ENCODE measurements at places on chromosomes 7 and 10.

DNA sequence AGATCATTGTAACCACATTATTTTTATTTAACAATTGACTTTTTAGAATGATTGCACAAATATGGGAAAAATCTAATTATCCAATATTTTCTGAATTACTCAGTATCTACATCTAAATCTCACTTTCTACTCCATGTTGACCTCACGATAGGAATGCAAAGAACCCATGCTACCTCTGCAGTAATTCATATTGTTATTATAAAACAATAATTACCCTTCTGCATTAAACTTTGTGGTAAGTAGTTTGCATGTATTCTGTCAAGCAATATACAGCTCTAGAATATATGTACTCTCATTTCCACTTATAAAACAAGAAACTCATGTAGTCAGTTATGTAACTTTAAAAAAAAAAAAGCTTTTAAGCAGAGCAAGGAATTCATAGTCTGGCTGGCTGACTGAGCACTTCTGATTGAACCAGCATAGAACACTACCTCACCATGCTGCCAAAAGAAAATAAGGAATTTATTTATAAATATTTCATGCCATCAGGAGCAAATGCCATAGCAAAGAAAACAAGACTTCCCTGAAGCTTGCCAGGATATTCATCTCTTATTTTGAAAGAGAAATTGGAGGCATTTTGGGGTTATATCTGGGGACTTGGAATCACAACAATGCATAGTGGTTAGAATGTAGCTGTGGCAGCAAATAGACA lies 895.7 kb downstream of the XPNPEP1 start:
- DNase-seq, result peak; percentile 52

GRCh38 chr10:44051584-44052385 lies 333.1 kb downstream of the CXCL12 start:
- peak; percentile 27 for DNase-seq

DNA sequence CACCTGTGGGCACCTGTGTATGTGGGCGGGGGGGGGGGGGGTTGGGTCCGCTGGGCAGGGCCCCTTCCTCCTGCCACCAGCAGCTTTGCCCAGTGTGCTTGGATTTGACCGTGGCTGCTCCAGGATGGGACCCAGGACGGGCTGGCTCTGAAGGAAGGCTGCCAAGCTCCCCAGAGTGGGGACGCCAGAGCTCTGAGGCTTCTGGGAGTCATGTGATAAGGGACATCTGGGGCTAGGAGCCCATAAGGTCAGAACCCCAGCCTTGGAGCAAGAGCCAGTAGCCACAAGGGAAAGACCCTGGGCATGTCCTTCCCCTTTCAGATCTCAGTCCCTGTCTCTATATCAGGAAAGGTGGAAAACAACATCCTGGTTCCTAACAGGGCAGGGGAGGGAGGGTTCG lies 21.8 kb upstream of the AMZ1 start:
- DNase-seq, result no peak

- DNase-seq, result no peak
Observed at GRCh38 chr7:44508328-44509030, 18.0 kb upstream of the NUDCD3 start.

- peak; percentile 78 for DNase-seq
Observed at GRCh38 chr10:49080071-49080470, 35.3 kb downstream of the VSTM4 start.

DNA sequence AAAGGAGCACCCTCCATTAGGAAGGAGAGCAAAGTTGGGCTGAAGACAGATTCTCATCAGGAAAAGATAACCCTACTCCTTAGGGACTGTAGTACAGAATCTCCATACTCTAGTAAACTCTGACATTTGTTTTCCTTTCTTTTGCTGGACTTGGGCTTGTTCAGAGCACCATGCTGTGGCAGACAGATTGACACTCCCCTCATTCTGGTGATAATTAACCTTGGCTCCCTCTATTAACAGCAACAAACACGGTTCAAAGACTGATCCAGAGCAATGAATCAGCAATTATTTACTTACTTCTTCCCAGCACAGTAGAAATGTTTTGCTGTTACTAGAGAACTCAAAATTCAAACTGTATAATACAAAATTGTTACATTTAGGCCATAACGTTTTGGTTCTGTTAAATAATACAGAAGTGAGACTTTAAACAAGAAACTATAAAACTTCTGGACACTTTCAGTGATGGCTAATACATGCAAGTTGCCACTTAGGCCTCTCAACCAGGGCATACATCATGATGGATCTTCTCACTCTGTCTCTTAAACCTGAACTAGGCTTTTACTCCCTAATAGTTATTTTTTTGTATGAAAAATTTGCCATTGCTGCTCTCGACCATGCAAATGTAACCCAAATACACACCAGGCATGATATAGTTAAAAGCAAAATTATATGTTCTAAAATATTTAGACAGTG lies 639.0 kb downstream of the IPMK start:
- no peak for DNase-seq

DNA sequence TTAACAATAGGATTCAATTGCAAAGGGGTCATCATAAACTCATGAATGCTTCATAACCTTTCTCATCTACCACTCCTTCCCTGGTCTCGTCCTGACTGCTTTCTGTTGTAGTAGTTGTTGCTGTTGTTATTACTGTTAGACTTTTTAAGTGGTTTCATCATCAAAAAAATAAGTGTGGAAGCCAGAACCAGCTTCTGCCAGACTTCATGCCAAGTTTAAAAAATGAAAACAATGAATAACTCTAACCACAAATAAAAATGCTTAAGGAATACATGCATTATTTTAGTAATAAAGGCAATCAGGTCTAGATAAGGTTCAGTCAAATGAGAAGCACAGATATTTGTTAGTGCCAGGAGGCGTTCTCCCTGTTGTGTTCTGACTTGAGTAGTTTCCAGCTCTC lies 85.4 kb downstream of the PCLO start:
- DNase-seq, result peak; percentile 13

GRCh38 chr7:148983200-148984146 lies 44.8 kb downstream of the PDIA4 start:
- DNase-seq, result peak; percentile 95

DNA sequence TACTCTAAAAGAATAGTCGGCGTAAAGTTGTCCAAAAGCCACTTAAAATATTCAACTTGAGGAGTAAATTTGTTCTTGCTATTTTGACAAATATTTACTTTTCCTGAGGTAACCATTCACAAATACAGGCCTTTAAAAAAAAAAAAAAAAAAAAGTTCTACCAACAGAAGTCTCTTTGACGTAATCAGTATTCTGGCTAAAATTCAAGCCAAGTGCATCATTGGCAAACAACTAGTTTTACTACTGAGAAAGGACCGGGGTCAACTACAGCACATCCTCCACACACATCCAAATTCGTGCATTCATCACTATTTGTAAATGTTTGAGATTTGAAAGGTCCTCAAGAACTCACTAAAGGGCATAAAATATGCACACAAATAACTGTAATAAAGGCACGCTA lies 2.0 kb downstream of the OAT start:
- no peak for DNase-seq

DNA sequence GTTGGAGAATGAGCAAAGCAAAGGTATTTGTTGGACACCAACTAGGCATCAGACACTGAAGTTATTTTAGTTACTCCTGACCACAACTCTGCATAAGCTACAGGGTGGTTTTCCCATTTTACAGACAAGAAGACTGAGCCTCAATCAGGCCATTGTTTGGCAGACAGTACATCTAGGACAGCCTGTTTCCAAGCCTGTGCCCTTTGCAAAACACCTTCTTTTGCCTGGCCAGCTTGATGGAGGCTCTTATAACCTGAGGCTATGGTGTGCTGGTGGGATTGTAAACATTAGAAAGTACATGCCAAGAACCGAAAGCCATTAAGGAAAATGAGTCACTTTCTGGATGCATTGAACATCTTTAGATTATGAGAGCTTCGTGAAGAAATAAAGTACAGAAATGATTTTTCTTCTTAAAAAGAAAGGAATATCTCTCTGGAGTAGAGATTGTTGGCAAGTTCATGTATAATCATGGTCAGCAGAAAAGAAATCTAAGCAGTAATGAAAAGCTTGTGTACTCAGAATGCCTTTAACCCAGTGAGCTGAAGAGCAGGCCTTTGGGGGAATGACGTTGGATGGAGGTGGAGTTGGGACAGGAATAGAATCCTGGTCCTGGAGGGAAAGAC lies 140.6 kb downstream of the KIAA1217 start:
- peak; percentile 37 for DNase-seq

DNA sequence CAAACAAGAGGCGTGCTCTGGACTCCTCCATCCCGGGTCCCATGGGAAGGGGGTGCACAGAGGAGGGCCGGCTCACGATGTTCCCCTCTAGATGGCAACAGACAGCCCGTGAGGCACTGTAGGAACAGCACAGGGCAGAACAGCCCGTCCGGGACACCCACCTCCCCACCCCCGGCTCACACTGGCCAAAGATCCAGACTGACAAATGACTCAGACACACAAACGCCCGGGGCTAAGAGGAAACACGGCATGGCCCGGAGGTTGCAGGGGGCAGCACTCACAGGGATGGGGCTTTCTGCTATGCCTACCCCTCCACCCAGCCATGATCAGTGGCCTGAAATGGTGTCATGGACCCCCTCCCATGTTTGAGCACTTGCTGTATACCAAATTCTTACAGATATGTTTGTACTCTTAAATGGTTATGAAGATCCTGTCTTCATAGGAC lies 4.9 kb upstream of the ELN start:
- peak; percentile 94 for DNase-seq

- DNase-seq, result no peak
Observed at GRCh38 chr7:68511281-68511680, 1087.0 kb upstream of the AUTS2 start.

DNA sequence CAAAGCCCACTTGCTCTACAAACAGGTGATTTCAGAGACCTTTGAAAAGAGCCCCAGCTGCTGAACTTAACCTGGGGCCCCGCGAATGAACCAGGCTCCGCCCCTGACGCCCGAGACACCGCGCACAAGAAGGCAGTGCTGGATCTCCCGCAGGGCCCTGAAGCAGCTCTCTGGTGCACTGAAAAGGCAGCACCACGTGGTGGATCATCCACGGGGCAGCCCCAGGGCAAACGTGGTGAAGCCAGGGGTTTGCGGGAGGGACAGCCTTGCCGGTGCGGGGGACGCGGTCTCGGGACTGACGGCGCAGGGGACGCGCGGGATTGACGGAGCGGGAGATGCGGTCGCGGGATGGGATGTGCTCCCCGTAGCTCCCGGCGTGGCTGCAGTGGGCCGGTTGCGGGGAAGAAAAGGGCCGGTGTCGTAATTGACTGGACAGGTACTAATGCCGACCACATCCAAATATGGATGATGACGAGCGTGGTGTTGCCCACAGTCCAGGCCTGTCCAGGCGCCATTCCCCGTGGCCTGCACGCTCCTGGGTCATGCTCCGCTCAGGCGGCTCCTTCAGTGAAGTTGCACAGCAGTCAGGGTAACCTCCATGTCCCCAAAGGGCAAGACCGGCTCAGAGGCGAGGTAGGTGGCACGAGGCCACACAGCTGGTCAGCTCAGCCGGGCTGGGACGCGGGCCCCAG lies 421.1 kb downstream of the DNAJB6 start:
- DNase-seq, result no peak

DNA sequence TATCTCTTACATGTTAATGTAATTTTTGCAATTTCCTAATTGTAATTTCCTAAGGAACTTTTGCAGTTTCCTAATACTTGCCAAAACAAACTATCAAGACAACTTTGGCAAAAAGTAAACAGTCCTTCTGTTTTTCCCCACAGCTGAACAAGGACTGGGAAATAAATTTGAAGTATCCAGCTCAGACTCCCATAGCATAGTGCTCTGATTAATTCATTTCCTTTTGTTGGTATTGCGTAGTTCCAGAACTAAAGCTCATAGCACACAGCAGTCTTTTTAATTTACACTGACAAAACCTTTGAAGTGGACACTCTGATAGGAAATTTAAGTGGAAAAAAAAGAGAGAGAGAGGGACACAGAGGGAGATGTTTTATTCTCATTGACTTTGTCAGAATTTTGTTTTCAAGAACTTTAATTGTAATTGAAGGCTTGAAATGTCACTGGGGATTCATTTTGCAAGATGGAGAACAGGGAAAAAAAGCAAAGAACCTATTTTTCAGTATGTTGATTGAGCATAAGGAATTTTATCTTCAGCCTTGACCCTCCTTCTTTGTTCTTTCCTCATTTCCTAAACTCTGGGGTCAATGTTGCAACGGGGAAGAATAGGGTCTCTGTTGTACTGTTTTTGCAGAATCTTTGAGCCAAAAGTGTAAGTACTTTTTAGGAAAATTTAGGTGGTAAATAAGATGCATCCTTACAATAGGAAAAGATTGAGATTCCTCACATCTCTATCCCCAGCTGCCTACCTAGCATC lies 232.2 kb upstream of the NPSR1 start:
- DNase-seq, result no peak

- DNase-seq, result no peak
Observed at GRCh38 chr7:92809397-92809759, 27.0 kb downstream of the CDK6 start.

GRCh38 chr10:89518876-89519842 lies 16.2 kb downstream of the SLC16A12 start:
- peak; percentile 96 for DNase-seq

DNA sequence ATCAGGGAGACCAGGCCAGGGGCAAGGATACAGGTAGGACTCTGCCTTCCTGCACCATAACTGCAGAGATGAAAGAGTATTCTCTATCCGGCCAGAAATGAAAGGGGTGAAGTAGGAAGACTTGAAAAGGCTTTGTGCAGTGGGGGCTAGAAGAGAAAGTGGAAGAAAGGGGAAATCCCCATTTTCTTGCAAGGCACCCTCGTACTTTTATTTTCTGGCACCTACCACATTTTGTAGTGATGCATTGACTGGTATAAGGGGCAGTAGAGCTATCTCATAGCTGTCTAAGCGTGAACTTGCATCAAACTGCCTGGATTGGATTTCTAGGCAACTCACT lies 752 bp upstream of the CAMK2G start:
- no peak for DNase-seq

- no peak for DNase-seq
Observed at GRCh38 chr7:47303695-47304453, 278.0 kb downstream of the TNS3 start.

DNA sequence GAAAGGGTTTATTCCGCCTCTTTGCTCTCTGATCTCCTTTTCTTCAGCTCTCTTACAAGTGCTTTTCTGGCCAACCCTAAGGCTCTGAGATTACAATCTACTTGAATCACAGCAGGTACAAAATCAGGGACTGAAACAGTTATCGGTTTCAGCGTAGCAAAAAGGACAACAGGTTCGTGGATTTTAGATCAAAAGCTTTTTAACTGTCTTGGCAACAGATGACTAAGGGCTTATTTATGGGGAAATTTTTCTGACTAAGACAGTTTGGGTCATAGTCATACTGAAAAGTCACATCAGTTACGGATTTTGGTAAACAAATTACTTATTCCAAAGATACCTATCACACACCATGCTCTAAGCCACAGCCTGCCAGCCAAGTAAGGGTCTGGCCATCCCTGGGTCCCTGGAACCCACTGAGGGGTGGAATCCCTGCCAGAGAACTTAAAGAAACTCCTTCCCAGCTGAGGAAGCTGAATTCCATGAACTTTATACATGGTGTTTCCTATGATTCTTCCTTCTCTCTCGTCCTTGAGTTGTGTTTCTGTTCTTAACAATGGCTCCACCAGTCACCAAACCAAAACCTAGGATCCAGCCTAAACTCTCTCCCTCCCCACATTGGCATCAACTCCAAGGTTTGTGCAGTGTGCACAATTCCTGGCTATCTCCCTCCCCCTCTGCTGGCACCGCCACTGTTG lies 169.3 kb downstream of the FAM107B start:
- peak; percentile 77 for DNase-seq
